WTC11 (cell line): ENCODE measurements at places on chromosomes 2 and 18. TPM values are rescaled to one million over a fixed set of nuclear protein-coding genes. Genes with fewer than 3 reads are reported as not detected.
A peak's percentile ranks its signal among the peaks of the same experiment; 100 is the strongest.

Gene NEB
- total RNA-seq, result 1.7 to 2.1 TPM (median 1.9 TPM) in 3 replicates

Gene LONRF2
- total RNA-seq, result 0.33 to 0.57 TPM (median 0.55 TPM) in 3 replicates

Gene TDRD15
- not detected in 3 replicates for total RNA-seq

Gene CPO
- 0.37 to 1.2 TPM (median 0.46 TPM) in 3 replicates for total RNA-seq

DNA sequence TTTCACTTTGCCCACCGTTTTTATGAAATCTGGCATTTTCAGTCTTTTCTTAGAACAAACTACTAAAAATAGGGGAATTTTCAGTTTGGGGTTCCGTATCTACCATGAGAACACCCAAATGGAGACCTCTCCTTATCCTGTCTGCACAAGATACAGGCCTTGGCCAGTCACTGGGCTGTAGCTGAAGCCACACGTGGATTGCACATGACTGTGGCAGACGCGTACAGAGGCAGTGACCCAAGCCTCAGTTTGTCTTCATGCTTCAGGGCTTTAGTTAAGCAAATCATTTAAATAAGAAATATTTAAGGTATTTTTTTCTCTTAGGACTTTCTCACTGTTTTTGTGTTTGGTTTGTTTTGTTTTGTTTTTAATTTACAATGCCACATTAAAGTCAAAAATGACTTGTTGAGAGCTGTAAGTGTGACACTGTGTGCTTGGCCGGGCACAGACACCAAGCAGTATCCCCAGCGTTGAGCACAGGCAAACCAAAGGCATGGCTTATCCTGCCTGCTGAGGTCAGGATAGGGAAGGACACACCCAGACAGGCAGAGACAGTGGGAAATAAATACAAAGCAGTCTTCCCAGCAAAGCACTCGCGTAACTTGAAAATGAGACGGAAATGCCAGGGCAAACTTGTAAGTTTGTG lies 53.3 kb downstream of the TRAPPC12 start:
- 0 out of 2 replicates have a peak, but pooled peaks cover 3% of the 10 kb centered on the region for H3K4me1 ChIP-seq
- H3K4me3 ChIP-seq, result no peak overlapping the region
- DNase-seq, result no peak
- no peak overlapping the region; the same call in 1 of the 2 replicates for H3K27ac ChIP-seq

- H3K4me1 ChIP-seq, result peaks cover 32% of the 10 kb centered on the region
- H3K4me3 ChIP-seq, result peak overlapping the region; percentile 40; the same call in 1 of the 2 replicates
- peaks cover 12% of the 10 kb centered on the region for H3K36me3 ChIP-seq
- DNase-seq, result no peak
- no peak overlapping the region for H3K27ac ChIP-seq
Measured at GRCh38 chr18:77762642-77763041, 513.0 kb downstream of the GALR1 start.

GRCh38 chr2:43100883-43101662 lies 125.3 kb downstream of the ZFP36L2 start:
- H3K4me3 ChIP-seq, result peak overlapping the region; percentile 63
- H3K27ac ChIP-seq, result no peak overlapping the region
- peaks cover 27% of the 10 kb centered on the region for H3K4me1 ChIP-seq
- peak; percentile 73 for DNase-seq
- peaks cover 34% of the 10 kb centered on the region for H3K27me3 ChIP-seq

DNA sequence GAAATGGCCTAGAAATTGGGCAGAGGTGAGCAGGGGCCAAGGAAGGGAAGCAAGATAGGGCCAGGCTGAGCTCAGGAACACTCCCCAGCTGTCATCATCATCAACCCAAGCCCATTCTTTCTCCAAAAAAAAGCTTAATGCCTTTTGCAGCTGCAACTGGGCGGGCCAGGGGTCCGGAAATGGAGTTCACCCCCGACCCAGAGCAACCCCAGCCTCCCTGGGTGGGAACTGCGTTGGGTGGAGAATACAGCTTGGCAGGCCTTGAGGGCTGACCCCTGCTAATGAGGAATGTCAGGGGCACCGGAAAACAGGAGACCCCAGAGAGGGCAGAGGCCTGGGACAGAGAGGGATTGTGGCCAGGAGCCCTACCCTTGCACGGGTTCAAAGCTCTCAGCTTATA lies 64.8 kb downstream of the TNS1 start:
- no peaks in the 10 kb centered on the region; the same call in none of the 2 replicates for H3K27me3 ChIP-seq
- H3K27ac ChIP-seq, result no peak overlapping the region
- H3K36me3 ChIP-seq, result no peaks in the 10 kb centered on the region
- no peak overlapping the region for H3K4me3 ChIP-seq
- peaks cover 51% of the 10 kb centered on the region for H3K4me1 ChIP-seq

DNA sequence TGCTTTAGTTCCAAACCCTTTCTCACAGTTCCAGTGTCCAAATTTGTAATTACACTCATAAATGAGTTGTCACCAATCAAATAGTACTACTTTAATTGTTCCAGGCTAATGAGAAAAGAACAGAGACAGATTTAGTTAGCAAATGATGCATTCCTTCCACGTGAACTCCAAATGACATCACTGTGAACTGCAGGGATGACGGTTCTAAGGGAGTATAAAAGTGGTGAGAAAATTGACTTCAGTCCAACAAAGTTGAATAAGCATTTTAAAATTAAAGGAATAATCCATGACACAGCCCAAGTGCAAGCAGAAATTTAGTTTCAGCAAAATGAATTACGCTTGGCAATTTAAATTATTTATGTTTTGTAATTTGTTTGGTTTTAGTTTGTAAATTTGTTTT lies 102.0 kb upstream of the LRATD1 start:
- no peak overlapping the region for H3K4me3 ChIP-seq
- no peaks in the 10 kb centered on the region for H3K4me1 ChIP-seq
- no peak for DNase-seq
- H3K27ac ChIP-seq, result no peak overlapping the region
- H3K27me3 ChIP-seq, result no peaks in the 10 kb centered on the region

DNA sequence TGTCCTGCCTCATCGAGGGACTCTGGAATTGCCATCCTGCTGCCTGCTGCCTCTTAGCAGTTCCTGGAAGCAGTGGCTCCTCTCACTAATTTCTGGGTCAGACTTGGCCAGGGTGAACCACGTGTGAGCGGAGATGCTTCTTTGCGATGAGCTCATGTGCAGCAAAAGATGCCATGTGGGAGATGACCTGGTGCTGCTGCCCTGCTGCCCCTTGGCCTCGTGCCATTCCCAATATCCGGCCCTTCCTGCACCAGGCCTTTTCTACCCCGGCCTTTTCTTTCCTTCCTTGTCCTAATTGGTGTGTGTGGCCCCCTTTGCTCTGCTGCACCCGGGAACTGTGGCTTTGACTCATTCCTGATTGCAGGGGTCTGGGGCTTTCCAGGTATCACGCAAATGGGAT lies 296.9 kb upstream of the HS6ST1 start:
- H3K27me3 ChIP-seq, result no peaks in the 10 kb centered on the region; the same call in 1 of the 2 replicates

- DNase-seq, result no peak
- no peaks in the 10 kb centered on the region for H3K4me1 ChIP-seq
- H3K27me3 ChIP-seq, result no peaks in the 10 kb centered on the region
- H3K4me3 ChIP-seq, result no peak overlapping the region
- no peak overlapping the region for H3K27ac ChIP-seq
- no peaks in the 10 kb centered on the region for H3K36me3 ChIP-seq
Measured at GRCh38 chr2:160533482-160533881, 39.9 kb upstream of the RBMS1 start.

DNA sequence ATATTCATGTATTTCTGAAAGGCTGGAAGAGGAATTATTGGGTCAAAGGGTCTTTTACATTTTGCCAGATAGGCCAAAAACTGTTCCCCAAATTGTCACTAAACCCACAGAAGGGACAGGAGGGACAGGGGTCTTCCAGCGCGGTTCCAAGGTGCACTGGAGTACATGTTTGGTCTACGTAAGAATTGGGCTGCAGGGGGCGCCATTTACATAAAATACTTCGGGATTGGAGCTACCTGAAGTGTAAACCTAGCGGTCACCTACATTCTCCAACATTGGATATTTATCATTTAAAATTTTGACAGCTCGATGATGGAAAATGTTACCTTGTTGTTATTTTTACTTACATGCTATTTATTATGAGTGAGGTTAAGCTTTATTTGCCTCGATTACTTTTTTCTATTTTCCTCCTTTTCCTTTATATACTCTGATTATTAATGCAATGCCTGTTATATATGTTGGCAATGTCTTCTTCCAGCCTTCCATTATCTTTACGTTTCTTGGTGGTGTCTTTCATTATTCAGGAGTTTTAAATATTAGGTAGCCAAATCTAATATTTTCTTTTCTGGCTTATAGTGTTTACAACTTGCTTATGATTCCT lies 43.0 kb upstream of the RAB6C start:
- H3K4me1 ChIP-seq, result peaks cover 22% of the 10 kb centered on the region
- H3K27ac ChIP-seq, result no peak overlapping the region
- H3K4me3 ChIP-seq, result no peak overlapping the region
- peaks cover 20% of the 10 kb centered on the region for H3K27me3 ChIP-seq
- no peaks in the 10 kb centered on the region for H3K36me3 ChIP-seq
